ENCODE measurements at places on chromosomes 4 and X. TPM values are rescaled to one million over a fixed set of nuclear protein-coding genes. Genes with fewer than 3 reads are reported as not detected.

Gene TAPT1
- total RNA-seq = 12.7 TPM

Gene SSX4B
- not detected for total RNA-seq

Gene USO1
- total RNA-seq = 57.8 TPM

Gene BLOC1S4
- total RNA-seq = 22.0 TPM

Gene PLP2
- 132 TPM for total RNA-seq

Gene TMPRSS11A
- total RNA-seq = not detected

Gene SMIM10L2A
- 0.65 TPM for total RNA-seq

Gene SASH3
- not detected for total RNA-seq

DNA sequence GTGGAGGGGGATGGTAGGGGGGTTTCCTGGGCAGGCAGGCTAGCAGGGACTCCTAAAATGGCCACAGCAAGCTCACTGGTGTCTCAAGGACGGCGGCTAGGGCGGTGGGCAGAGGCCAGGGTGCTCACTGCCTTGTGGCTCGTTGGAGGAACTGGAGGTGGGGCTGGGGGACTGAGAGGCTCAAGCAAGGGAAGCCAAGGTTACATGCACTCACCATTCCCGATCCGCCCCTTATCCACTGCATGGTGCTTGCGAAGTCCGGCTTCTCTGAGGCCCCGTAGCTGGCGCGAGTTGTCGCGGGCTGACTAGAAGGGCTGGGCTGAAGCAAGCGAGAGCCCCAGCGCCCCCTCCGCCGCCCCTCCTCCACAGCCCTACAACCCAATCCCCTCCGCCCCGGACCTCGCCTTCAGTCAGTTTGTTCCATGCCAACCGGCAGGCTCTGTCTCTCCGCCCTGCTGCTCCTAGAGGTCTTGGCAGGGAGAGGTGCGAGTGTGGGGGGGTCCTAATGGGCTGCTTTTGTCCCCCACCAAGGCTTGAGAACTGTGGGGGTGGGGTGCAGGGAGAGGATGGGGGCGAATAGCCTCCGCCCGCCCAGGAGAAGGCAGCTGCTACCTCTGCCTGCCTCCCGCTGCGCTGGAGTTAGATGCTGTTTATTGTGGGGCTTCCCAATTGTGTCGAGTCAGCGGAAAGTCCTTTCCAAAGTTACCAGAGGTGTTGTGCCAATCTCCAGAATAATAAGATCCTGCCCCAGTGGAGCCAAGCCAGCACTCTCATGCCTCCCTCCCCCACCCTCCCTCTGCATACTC, at the start of gene ARHGEF9:
Gene ARHGEF9, minus strand, starts transcription at position 313 of the 806 bp plus-strand sequence. Its CDS starts 69 bp downstream, at position 244.
- DNase-seq = no peak

GRCh38 chr4:75494563-75494962, 19.6 kb downstream of the RCHY1 start:
- DNase-seq = no peak

DNA sequence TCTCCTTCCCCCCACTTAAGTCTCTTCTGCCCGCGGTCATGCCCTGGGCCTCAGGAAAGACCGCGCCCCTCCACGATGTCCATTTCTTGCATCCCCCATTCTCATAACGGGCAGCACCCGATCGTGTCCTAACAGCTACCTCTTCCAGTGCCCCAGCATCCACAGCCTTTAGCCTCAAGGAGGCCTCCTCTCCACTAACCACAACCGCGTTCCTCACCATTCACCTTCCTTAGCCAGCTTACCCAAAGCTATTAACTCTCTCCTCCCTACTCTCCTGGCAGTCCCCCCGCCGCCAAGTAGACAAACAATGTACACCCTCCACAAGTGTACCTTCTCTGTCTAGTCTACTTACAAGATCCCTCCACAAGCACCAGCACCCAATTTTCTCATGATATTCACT, 58.6 kb upstream of the PAGE5 start:
- DNase-seq = no peak

DNA sequence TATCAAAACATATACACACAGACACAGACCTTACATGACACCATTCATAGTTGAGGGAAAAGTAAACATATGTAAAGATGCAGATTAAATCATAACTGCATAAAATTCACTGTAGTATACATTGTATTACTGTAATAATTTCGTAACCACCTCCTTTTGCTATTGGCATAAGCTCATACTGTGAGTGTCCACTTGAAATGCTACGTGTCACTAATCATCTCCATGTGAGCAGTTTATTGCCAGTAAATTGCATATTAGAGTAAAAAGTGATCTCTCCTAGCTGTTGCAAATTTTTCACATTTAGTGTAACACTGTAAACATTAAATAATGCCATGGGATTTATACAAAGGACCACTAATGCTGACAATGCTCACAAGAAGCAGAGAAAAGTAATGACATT, 256.7 kb upstream of the GNPDA2 start:
- DNase-seq = no peak

DNA sequence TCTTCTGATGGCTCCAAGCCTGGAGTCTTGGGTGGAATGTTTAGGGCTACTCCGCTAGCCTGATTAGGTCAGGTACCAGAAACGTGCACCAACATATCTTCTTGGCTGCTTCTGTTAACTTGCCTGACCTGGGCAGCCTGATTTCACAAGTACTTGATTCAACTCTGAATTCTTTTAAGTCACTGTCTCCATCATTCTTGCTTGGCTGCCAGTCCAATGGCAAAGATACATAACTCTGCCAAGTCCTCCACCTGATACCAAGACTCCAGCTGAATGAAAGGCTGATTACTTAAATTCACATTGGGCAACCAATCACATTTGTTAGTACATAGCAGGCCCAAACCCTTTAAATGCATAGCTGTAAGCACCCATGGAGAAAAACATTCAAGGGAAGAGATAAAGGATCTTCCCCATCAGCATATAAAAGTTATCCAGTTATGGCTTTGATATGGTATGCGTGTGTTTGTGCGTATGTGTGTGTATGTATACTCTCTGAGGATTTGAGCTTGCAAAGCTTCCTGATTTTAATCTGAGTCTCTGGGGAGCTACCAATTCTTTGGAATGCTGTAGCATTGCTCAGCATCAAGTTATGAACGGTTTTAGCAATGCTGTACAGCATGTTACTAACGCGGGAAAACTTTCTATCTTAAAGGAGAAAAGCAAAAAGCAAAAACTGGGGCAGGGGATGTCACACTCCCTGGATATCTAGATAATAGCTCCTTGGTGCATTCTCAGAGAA, 917.2 kb downstream of the DMD start:
- no peak for DNase-seq

- DNase-seq = no peak
Observed at GRCh38 chr4:100208964-100209363, 18.7 kb upstream of the DDIT4L start.

DNA sequence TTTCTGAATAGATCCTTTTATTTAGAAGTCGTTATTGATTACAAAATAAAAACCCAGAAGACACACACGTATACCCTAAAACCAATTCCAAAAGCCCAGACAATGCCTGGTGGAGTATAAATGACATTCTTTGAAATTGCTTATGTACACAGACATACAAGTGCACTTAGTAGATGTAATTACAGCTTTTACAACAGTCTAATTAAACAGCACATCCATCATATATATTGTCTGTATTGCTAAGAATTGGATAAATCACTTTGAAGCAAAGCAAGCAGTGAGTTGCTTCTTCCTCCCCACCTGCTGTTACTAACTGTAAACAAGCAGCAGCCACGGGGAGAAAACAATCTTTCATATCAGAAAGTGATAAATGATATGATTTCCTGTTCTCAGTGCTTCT, 645.7 kb downstream of the TLL1 start:
- DNase-seq = no peak

DNA sequence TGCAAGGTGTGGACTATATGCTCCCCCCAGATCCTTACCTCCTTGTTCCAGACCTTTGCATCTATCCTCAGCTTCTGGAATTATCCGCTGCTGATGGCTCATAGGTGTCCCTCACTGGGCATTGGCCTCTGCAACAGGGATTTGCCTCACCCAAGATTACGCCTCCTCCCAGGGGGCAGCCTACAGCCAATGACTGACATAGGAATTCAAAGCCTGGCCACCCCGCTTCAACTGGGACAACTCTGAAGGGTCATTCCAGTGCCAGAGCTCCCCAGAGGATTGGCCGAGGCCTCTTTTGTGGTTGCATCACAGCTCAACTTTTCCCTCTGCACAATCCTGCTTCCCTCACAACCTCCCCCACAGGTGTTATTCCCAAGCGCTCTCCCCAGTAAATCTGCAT, 5.0 kb downstream of the SYN1 start:
- no peak for DNase-seq

GRCh38 chr4:79227860-79228259, 98.0 kb downstream of the NAA11 start:
- DNase-seq = no peak

- DNase-seq = no peak
Observed at GRCh38 chr4:100164808-100165760, 25.2 kb downstream of the DDIT4L start.

DNA sequence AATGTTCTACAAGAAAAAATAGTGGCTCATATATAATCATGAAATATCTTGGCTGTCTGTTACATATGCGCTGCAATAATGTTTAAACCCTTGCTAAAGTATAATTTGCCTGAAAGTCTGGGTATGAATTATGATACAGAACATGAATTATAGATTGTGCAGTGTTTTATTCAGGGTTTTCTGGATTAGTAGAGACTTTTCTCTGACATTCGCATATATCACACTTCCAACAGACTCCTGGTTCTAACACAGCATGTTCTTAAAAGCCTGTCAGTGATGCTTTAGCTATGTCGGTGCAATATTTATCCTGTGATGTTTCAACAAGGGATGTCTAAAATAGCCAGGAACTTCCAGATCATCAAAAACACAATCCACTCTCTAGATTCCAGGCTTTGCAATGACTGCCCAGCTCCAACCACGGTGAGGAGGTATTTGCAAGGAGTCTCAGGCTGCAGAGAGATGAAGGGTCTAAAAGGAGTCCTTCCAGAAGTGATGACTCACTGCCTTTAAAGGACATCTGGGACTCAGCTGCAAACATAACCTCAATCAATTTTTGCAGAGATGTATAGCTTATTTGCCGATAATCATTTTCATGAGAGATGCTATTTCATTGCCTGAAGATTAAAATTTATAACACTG, 69.4 kb downstream of the RWDD4 start:
- no peak for DNase-seq

DNA sequence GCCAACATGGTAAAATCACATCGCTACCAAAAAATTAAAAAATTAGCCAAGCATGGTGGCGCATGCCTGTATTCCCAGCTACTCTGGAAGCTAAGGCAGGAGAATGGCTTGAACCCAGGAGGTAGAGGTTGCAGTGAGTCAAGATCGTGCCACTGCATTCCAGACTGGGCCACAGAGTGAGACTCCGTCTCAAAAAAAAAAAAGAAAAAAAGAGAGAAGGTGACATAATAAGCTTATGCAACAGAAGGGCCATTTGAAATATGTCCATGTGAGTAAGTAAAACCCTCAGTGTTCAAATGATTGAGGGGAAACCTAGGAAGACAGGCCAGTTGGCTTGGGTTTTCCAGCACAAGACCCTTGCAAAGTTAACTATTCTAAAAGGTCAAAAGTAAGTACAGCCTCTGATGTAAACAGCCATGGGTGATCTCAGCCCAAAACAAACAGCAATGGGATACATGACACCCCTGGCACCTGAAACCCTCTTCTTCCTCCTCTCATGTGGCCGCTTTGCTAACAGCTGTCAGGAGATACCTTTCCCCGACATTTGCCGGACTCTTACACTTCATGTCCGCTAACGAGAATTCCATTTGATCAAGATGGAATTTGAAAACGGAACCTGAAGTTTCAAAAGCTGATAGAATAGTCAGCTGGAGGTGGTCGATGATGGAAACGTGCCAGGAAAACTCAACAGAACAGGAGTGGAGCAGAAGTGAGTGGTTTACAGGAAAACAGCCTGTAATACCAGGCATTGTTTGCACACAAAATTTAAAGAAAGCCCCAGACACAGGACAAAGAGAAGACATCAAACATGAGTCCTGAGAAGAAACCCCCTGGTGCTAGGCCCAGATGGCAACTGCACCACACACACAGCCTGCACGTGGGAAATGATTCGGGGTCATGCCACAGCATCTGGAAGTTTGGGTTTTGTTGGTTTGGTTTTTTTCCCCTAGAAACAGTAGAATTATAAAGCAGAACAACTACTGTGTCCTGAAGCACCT, 93.0 kb upstream of the STS start:
- DNase-seq = no peak
